ENCODE measurements at places on chromosomes 5 and 9.
A peak's percentile ranks its signal among the peaks of the same experiment; 100 is the strongest.

DNA sequence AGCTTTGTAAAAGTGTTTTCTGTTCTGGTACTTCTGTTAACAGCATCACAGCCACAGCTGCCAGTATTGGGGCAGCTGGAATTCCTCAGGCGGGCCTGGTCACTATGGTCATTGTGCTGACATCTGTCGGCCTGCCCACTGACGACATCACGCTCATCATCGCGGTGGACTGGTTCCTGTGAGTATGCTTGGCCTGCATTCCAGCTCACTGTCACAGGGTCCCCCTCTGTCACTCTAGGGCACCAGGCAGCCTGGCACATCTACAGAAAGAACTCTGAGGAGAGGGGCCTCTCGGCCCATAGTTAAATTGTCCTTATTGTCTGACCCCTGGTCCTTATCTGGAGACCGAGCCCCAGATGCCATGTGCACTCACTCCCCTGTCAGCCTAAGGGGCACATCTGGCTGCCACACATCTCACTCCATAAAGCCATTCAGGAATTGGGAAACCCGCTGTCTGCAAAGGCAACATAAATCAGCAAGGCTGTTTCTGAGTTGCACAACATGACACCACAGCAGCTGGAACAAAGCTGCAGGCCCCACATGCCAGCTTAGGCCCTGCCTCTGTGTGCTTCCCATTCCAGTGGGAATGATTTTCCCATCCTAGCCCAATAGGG lies 77.5 kb downstream of the SLC1A3 start:
- DNase-seq = no peak

GRCh38 chr5:179268399-179268952 lies 76.8 kb downstream of the ADAMTS2 start:
- no peak for DNase-seq

GRCh38 chr9:73441223-73441622 lies 289.6 kb downstream of the ANXA1 start:
- DNase-seq = no peak

DNA sequence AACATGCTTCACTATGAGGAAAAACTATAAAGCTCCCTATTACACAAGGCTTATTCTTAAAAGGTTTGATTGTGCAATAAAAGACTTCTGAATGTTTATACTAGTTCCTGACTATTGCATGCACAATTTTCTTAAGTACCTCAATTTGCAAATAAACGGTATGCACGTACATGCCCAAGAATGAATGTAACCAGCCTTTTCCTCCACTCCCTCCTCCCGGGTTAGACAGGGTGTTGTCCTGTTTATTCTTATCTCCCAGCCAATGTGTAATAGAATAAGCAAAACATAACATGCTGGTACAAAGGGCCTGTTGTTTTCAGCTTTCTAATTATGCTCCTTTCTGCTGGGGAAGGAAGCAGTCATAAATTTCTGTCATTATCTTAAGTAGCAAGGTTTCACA lies 79.1 kb downstream of the AOPEP start:
- no peak for DNase-seq

DNA sequence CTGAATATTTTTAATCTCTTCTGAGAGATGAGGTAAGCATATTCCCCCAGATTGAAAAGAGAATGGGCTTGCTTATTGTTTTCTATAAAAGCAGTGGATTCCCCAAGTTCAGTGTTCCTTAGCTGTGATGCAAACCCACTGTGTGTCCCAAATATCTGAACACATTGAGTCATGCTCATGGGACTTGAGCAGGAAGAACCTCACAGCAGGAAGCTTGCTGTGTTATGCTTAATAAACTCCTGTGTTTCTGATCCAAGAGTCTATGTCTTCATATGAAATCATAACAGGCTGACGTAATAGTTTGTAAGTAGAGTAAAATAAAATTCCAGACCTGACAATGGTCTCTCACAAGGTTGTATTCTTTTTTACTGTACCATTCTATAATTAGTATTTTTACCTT lies 24.8 kb upstream of the LOX start:
- DNase-seq = peak; percentile 95

GRCh38 chr5:95939465-95939864 lies 22.2 kb downstream of the ELL2 start:
- no peak for DNase-seq

DNA sequence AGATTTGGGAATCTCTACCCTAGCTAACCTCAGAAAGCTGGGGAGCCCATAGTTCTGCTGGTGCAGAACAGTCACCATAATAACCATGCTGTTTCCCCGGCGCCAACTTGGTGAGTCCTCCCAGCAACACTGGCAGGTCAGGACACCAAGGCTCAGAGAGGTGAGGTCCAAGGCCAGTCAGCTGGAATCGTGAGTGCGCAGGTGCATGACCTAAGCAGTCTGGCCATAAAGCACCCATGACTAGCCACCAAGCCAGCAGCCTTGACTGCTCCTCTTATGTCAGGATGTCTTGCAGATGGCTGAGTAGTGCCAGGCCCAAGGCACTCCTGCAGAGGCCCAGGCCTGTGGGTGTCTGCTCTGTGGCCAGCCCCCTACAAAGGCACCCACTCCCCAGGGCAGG lies 2.6 kb downstream of the RNF44 start:
- DNase-seq = no peak

GRCh38 chr5:96439477-96440184 lies 6.6 kb upstream of the PCSK1 start:
- no peak for DNase-seq

- peak; percentile 91 for DNase-seq
Measured at GRCh38 chr5:174724484-174725260, at the start of gene MSX2. TSS of gene MSX2 (plus strand) at chr5:174724582. CDS start at chr5:174724660, 78 bp downstream.

DNA sequence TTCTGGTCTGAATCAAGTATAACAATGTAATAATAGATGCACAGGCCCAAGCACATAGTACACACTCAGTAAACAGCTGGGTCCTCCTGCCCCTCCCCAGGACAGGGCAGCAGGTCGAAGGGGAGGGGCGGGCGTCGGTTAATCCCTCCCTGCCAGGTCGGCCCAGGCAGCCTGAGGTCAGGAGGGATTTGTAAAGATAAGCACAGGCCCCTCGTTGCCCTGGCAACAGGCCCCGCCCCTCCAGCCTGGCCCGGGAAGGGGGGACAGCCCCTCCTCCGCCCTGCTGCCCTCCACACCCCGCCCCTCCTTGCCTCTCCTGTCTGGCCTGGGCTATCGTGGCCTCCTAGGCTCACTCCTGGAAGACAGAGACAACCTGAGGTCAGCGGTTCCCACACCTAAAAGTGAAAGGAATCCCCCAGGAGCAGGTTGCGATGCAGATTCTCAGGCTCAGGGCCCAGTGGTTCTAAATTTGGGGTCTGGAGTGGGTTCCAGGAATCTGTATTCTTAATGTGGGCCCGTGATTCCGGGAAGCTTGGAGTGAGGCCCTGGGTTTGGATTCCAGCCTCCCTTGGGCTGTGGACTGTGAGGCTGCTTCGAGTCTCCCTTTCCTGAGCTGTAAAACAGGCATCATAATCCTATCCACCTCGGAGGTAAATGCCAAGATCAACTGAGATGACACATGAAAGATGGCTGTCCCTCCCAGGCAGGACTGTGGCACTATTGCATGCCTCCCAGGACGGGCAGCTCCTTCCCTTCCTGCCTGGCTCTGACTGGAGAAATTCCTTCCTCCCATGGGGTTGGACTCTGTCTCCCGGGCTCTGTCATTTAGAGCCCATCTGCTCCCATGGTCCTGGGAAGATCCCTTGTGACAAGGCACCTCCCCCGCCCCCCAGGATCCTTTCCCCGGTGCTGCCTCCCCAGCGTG lies 4.4 kb downstream of the CRB2 start:
- DNase-seq = no peak

GRCh38 chr5:115579216-115579615 lies 23.1 kb downstream of the TICAM2 start:
- DNase-seq = no peak

- no peak for DNase-seq
Measured at GRCh38 chr5:144042156-144042555, 128.3 kb downstream of the YIPF5 start.

DNA sequence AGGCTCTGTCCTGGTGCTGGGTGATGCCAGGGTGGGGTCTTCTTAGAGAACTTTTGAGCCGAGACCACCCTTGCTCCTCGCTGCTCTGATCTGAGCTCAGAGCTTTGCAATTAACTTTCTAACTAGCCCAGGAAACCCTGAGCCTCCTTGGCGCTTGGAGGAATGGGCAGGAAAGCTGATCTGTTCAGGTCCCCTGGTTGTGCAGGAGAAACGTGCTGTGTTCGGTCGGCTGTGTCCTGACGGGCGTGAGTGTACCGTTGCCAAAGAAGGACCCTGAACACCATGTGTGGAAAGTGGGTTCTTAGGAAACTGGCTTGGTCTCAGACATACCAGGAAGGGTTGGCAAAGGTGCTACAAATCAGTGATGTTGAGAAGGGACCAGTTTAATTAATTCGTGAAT lies 1.8 kb downstream of the TCF7 start:
- no peak for DNase-seq

- no peak for DNase-seq
Measured at GRCh38 chr5:178589180-178590140, 733 bp downstream of the COL23A1 start.

DNA sequence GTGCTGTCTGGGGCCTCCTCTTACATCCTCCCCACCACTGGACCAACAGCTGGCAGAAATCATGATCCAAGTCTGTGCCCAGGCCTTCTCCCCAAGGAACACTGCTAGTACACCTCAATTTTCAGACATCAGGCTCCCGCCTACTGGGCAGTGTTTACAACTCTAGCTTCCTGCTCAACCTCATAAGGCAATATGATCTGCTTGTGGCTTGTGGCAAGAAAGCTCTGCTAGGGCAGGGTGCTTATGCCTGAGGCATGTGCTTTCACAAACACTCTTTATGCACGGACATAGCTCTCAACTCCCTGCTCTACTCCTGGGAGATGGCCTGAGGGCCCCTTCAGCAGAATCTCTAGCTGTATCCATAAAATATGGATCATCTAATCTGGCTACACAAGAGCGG lies 32.5 kb downstream of the SH3TC2 start:
- no peak for DNase-seq

- no peak for DNase-seq
Measured at GRCh38 chr5:78562714-78563330, 85.8 kb downstream of the LHFPL2 start.

- DNase-seq = no peak
Measured at GRCh38 chr5:150211156-150212030, 21.5 kb downstream of the SLC6A7 start.

DNA sequence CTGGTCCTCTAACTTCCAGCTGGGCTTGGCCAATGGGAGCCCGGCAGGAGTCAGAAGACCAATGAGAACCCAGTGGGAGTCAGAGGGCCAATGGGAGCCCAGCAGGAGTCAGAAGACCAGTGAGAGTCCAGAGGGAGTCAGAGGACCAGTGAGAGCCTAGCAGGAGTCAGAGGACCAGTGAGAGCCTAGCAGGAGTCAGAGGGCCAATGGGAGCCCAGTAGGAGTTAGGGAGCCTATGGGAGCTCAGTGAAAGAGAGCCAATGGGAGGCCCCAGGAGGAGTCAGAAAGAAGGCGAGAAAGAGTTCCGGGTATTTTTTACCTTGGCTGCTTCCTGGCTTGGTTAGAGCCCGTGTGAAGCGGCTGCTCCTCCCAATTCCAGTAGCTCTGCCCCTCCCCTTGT lies 191.0 kb downstream of the GABBR2 start:
- DNase-seq = peak; percentile 12

GRCh38 chr5:14590949-14591348 lies 9.4 kb downstream of the OTULINL start:
- DNase-seq = no peak

- DNase-seq = peak; percentile 76
Measured at GRCh38 chr9:93575796-93576257, 557 bp upstream of the PHF2 start.

DNA sequence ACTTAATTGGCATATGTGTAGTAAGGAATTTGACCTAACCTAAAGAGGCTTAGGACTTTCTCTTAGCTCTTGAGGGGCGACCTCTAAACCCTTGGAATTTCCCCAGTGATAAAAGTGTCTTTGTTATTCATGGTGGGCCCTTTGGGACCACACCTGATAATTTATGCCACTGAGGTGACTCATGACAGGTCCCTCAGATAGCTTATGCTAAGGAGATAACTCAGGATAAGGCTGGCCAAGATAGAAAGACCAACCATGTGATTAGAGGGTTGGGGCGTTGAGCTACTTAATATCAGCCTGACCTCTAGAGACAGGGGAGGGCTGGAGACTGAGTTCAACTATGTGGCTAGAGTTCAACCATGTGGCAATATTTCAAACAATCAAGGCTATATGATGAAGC lies 218.1 kb downstream of the AP3B1 start:
- DNase-seq = no peak

DNA sequence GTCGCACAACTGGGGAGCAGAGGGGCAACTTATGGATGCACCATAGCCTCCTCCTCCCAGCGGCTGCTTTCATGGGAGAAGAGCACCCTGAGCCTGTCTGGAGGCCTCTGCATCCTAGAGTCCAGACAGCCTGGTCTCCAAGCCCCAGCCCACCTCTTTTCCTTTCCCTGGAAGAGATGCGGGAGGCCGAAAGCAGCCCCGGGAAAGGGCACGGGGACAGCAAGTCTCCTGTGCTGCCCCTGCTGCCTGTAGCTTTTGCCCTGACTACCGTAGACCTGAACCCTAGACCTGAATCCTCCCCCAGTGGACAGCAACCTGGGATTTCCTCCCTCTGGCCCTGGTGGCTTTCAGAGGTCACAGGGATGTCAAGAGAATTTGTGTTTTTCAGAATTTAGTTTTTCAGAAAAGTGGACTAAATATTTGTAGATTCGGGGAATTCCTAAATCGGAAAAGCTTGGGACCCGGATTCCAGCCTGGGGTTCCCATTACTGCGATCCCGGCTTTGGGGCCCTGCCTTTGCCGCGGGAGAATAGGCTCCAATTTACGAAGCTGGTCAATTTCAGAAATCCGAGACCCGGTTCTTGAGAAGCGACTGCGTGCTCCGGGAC lies 4.3 kb upstream of the PITX1 start:
- no peak for DNase-seq

- no peak for DNase-seq
Measured at GRCh38 chr5:125323613-125324012, 577.2 kb upstream of the ZNF608 start.

DNA sequence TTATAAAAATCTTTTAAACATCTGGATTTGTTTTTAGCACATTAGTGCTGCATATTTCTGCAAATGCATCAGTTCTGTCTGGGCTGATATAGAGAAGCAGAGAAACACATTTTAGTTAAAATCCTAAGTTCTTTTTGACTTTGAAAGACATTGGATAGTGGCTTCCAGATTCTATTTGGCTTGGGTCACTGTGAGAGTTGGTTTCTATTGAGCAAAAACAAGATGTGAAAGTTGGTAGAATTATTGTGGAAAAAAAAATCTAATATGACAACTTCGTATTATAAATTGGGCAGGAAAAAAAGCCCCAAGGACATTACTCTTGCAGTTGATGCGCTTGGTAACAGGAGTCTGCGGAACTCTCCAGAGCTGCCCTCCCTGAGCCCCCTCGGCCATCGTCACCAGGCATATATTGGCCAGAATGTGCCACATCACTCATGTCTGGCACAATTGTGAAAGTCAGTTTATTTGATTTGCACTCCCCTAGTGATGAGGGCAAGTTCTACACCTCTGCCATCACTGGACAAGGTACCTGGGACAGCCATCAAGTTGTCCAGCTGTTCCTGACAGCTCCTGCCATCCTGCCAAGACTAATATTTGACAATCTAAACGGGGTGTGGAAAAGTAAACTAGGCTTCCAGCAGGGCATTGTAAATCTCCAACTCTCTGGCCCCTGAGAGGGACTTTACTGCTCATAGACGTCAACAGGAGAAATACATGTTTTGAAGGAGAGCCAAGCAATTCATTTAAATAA lies 334.5 kb downstream of the TENT4A start:
- no peak for DNase-seq

Data from RKO (cell line).